ENCODE measurements at places on chromosomes 1 and 21.

- DNase-seq, result no peak
These were observed 311.0 kb upstream of the PROX1 start for GRCh38 chr1:213676736-213677135.

GRCh38 chr1:53669621-53670191, 69.3 kb downstream of the GLIS1 start:
- no peak for DNase-seq

DNA sequence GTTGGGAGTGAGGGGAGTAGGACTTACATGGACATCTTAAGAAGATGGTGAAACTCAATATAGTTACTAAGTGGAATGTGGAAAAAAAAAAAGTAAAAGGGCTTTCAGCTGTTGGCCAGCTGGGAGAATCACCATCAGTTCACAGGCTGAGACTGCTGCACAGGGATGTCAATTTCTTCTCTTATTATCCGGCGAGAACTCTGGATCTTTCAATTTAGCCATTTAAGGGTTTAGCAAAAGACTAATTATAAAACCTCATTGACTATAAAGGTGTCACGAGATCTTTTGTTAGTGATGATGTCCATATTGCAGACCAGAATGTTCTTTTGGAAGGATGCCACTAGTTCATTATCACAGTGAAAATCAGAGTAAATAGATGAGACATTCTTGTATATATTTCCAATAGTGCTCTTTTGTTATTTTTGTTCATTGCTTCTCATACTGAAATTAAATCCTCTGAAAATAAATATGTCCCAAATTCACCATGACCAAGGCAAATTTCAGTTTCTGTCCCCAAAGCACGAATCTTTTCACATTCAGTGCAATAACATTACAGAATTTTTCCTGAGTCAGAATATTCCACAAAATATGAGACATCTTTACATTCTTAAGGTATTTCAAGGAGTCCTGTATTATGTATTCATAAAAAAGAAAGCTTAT, 266.1 kb downstream of the DNM3 start:
- DNase-seq, result no peak

- DNase-seq, result no peak
These were observed 196.3 kb upstream of the NFIA start for GRCh38 chr1:60886090-60886489.

- no peak for DNase-seq
These were observed 48.5 kb upstream of the SCYL3 start for GRCh38 chr1:169941982-169942830.

- no peak for DNase-seq
These were observed 10.5 kb upstream of the IFI6 start for GRCh38 chr1:27682351-27682944.

- no peak for DNase-seq
These were observed 1122.5 kb downstream of the NCAM2 start for GRCh38 chr21:22120616-22121266.

GRCh38 chr1:40244138-40244744, 3.5 kb upstream of the TMCO2 start:
- no peak for DNase-seq

GRCh38 chr21:33975548-33976081, 60.0 kb upstream of the ATP5PO start:
- peak; percentile 77 for DNase-seq

DNA sequence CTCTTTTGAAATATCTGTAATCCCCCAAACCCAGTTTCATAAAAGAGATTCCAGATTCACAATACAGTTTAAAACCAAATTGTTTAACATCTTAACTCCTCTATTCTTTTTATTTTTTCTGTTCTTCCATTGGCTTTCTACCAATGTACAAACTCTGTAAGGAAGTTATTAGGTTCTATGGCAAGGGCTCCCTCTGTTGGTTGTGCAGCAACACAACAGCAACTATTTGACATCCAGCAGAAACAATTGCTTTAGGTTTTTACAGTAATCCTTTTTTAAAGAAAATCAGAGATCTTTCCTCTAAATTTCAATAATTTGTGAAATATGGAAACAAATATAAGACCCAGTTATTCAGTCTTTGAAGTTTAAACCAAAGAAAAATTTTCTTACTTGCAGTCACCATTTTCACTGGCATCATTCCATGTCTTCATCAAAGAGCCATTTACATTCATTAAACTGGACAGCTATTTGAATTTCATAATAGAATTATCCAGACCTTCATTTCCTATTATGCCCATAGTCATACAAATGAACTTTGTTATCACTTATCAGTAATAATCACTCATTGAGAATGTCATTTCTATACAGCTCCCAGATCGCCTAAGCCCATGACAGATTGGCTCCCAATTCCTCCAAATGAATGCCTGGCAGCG, 46.5 kb upstream of the RNF11 start:
- DNase-seq, result peak; percentile 41

- peak; percentile 76 for DNase-seq
These were observed 52.4 kb downstream of the CHD5 start for GRCh38 chr1:6127587-6128163.

DNA sequence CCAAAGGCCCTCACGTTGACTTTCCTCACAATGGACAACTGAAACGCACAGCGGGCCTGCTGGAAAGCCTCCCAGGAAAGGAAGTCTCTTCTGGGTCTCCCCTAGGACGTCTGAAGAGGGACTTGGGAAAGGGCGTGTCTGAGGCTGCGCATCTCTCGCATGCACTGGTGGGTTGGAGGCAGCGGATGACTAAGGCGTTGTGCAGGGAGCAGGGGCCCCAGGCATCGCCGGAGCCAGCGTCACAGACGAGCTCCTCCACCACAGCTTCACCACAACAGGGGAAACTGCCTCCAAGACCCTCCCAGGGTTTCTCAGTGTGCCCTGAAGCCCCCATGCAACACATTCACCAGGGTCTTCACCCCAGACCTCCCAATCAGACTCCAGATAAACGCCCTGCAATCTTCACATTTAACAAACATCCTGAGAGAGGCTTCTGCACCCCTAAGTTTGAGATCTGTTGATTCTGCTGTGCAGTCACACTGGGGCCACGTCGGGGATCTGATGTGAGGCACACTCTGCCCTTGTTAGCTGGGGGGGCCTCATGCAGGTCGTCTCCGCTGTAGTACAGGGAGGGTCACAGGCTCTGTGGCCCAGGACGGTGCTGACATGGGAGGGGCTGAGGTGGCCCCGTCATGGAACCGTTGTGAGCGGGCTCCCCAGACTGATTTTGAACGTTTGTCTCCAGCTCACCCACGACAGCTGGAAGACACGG, 7.0 kb upstream of the TFF1 start:
- DNase-seq, result peak; percentile 25

DNA sequence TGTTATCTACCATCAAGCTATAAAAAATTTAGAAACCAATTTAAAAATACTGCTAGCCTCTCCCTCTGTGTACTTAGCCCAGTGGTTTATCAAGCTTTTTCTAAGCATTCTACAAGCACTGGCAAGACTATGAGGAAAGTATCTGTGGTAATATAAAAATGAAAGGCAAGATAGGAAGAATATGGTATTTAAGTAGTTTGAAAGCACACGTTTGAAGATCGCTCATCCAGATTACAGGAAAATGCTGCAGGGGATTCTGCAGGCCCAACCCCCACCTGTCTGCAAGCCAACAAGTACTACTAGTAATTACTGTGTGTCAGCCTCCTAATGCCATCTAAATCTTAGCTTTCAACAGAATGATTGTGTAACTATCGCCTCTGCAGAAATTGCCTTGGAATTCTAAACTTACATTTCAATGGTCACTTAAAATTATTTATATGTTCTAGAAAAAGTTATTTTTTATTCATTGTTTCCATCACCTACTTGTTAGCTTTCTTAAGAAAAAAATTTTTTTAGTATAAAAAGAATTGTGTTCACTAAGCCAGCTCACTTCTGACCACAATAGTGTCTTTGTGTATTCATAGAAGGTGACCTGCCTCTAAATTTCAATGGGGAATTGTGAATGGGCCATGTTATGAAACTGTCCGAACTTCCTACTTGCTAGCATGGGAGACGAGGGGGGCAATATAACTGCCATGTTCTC, 8.5 kb downstream of the ERRFI1 start:
- no peak for DNase-seq

GRCh38 chr1:47681735-47682134, 243.9 kb downstream of the FOXD2 start:
- no peak for DNase-seq

DNA sequence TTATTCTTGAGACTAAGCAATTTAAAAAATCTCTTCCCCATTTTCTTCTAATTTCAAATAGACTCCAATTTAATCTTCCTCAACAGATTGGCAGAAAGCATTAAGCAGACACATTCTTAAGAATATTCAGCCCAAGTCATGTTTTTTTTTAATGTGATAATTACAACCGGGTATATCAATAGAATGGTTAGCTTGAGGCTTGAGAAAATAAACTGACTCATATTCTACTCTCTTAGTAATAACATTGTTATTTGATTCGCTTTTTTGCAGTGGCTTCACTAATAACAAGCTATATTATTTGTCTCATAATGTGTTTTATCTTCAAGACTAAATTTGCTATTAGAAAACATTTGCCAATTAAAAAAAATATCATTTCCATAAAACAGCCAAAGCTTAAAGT, 488.6 kb upstream of the RGS18 start:
- DNase-seq, result no peak

- no peak for DNase-seq
These were observed 15.5 kb downstream of the TEX35 start for GRCh38 chr1:178528228-178528952.

GRCh38 chr21:46180778-46181391, 3.4 kb downstream of the SPATC1L start:
- no peak for DNase-seq

GRCh38 chr1:233140499-233140898, 155.0 kb downstream of the PCNX2 start:
- no peak for DNase-seq

GRCh38 chr21:35382696-35383095, 333.6 kb upstream of the RUNX1 start:
- no peak for DNase-seq

GRCh38 chr1:246569248-246570238, 3.3 kb downstream of the CNST start:
- DNase-seq, result peak; percentile 45

GRCh38 chr1:112636056-112636455, 16.4 kb downstream of the CAPZA1 start:
- DNase-seq, result no peak

- DNase-seq, result no peak
These were observed 239.1 kb upstream of the IRF2BP2 start for GRCh38 chr1:234848972-234849649.

DNA sequence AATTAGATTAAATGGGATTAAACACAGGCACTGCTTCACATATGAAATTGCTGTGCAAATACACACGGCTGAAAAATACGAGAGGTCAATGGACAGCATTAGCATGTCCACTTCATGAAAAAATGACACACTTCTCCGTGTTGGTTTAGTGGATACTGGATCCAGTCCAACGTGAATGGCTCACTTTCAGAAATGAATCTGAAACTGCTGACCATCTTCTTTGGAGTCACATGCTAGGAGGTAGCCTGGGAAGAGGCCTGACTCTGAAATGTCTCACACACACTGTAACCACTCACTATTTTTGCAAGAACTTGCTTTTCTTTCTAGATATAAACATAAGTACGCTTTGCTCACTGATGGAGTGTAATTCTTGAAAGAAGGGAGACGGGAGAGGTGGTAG, 127.3 kb downstream of the HLCS start:
- DNase-seq, result no peak

- no peak for DNase-seq
These were observed 111.1 kb downstream of the TLR5 start for GRCh38 chr1:223031733-223032601.

GRCh38 chr1:2480986-2481364, 4.9 kb downstream of the PLCH2 start:
- no peak for DNase-seq

GRCh38 chr1:42006093-42006492, 87.4 kb upstream of the HIVEP3 start:
- DNase-seq, result no peak

DNA sequence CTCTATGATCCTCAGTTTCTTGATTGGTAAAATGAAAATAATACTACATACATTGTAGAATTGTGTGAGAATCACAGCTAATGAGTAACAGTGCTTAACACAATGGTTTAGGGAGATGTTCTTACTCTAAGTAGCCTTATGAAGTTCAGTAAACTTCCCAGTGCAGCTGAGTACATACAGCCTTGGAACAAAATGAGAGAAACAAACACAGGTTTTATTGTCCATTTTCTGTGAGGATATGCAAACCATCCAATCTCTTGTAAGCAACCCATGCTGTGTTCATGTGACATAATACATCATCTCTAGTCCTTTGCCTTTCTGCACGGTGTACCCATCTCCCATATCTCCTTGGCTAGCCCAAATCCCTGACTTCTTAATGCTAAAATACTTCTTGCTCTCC, 14.7 kb upstream of the STRIP1 start:
- DNase-seq, result no peak

DNA sequence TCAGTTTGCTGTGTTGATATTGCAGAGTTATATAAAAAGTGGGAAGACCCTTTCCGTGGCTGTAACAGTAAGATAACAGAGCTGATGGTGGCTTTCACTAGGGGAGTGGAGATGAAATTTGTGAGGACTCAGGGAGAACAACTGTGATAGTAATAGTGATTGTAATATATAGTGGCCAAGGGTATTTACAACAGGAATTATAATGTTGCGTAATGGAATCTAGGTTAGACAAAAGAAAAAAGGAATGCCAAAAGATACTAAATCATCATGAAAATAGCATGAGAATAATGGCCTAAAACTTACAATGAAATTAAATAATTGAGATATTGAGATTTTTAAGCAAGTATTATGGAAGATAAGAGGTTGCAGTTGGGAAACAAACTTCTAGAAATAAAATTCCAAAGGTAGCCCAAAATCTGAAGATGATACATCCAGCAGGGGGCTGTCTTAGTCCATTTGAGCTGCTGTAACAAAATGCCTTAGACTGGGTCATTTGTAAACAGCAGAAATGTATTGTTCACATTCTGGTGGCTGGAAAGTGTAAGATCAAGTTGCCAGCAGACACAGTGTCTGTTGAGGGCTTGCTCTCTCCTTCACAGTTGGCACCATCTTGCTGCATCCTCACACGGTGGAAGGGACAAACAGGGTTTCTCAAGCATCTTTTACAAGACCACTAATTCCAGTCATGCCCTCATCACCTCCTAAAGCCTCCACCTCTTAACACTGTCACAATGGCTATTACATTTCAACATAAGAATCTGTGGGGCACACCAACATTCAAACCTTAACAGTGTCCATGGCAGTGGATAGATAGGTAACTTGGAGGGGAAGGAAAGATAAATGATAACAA, 711.2 kb downstream of the MRPL39 start:
- no peak for DNase-seq

DNA sequence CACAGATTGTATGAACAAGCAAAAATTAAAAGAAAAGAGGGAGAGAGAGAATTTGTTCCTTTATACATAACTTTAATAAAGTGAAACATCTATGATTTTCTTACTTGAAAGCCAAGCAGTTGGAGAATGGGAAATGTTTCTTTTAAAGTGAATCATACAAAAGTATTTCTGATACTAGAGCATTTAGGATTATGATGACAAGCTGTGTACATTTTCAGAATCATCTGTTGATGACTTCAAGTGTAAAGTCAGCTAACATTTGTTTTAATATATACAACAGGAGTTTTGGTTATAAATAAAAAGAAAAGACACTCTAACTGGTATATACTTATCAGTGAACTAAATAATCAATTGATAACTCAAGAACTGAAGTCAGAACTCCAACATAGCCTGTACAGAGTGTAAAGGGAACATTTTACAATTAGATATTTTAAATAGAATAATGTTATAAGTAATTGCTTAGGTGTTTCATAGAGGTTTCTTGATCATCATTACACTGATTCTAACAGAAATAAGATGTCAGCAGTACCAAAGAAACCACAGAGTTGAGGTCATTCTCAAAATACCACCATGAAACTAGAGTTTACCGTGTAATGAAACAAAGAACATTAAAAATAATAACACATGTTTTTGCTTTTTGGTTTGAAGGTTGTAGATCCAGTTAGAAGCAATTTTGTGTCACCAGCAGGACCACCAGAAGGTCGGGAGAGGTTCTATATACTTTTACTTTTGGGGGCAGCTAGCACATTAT, 103.4 kb downstream of the COL24A1 start:
- no peak for DNase-seq

Measured in activated CD4-positive, alpha-beta memory T cell treated with anti-CD3 and anti-CD28 coated beads, Interleukin-2, amount 10 ng/mL, durations not matched to agents 7 days and 5 days (primary cell).